Sciatic nerve (tissue), 2 donors: ENCODE measurements at places on chromosomes 2 and 18. TPM values are rescaled to one million over a fixed set of nuclear protein-coding genes. Genes with fewer than 3 reads are reported as not detected.

DNA sequence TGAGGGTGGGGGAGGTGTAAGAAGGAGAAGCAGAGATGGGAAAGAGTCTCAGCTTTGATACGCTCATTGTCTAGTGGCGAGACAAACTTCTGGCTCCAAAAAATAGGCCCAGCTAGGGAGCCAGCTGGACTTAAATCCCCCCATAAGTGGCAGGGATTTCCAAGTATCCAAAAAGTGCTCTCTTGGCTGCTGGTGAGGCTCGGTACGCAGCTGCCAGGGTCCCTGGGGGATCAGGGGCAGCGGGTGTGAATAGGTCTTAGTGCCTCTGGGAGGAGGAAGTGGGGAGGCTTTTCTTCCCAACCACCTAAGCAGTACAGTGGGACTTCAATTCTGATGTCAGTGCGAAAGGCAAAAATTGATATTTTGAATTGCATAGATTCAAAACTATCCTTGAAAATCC is 73.5 kb downstream of the ALK start:
- no peak for DNase-seq

DNA sequence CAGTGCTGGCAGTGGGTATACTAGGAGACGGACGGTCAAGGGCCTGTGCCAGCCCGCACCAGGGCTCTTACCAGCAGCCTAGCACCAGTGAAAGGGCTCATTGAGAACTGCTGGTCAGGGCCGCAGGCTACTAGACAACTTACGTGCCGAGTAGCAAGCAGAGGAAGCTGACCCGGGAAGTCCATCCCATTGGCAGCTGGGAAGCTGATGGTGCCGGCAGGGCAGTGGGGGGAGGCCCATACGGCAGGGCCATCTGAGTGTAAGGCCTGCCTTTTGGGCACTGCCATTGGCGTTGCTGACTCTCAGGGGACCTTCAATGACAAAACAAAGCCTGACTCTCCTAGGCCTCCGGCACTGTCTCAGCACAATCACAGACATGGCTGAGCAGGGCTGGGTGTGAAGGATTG is 20.6 kb downstream of the EFR3B start:
- DNase-seq = no peak

DNA sequence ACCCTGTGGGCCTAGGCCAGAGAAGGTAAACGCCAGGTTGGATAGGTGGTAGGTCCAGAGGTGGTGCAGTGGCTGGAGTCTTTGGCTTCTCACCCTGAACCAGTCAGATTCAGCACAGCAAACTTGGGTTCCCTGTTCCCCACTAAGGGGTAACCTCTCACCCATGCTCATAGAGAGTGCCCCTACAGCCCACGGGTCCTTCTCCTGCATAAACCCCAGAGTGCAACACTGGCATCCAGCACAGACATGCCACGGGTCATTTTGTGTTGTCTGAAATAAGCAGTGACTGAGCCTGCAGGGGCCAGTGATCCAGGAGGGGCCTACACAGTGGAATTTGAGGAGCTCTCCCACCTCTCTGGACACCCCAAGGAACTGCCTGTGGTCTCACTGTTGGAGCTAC is 40.5 kb upstream of the ATP6V1B1 start:
- DNase-seq = no peak

GRCh38 chr2:7020468-7020867 is 103.3 kb downstream of the RNF144A start:
- no peak for DNase-seq

DNA sequence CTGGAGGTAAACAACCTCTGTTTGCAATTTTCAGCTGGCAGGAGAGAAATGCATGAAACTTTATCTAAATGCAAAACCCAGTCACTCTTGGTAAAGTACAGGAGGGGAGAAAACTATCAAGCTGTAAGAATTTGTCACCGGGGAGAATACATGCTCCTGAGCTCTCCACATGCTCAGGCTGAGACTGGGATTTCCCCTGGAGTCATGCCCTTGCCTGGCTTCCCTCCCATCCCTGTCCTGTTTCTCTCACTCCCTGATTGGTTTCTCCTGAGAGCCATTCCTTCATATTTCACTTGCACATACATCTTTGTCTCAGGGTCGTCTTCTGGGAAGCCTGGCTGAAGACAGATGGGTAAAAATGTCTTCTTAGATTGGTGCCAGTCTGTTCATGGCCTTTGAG is 52.9 kb upstream of the SPATS2L start:
- DNase-seq = no peak

DNA sequence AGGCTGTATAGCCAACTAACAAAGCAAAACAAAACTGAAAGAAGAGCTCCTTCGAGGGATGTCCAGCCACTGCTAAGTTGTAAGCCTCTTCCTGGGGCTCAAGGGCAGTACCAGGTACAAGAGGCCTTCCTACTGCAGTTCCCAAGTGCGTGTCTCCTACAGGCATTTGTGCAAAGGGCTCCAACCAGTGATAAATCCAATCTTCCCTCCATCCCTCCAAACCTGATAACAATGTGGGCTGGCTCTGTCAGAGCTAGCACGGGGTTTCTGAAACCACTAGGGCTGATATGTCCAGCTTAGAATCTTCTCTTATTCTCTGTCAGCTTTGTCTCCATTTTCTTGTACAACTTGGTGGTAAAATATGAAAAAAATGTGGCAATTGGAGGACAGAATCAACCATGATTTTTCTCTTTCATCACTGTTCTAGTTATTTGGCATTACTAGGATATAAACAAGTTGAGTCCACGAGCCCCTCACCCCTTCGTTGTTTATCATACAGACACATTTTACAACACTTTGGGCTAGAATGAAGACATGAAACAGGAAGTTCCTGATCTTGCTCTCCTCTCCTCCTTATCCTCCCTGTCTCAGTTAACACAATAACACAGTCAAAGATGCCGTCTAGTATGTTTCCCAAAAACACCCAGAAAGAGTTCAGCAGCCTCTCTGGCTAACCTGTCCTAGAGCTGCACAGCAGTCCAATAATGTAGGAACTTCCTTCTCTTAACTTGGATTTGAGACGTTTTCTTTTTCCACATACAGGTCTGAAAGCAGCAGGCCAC is 35.4 kb upstream of the WIPF1 start:
- no peak for DNase-seq

DNA sequence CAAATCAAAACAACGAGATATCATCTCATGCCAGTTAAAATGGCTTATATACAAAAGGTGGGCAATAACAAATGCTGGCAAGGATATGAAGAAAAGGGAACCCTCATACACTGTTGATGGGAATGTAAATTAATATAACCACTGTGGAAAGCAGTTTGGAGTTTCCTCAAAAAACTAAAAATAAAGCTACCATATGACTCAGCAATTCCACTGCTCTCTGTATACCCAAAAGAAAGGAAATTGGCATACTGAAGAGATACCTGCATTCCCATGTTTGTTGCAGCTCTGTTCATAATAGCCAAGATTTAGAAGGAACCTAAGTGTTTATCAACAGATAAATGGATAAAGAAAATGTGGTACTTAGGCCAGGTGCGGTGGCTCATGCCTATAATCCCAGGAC is 124.8 kb downstream of the MSTN start:
- DNase-seq = no peak

DNA sequence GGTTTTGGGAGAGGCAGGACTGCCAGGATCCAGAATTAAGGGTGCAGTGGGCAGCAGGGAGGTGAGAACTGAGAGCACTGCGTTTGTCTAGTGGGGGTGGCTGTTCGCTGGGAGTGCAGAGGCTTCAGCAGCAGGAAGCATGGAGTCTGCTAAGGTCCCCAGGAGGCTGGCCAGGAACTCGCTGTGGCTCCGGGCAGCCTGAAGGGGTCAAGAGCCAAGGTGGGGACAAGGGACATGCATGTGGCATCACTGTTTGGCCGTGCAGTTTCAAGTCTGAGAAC is 43.2 kb upstream of the SEMA4C start:
- no peak for DNase-seq

DNA sequence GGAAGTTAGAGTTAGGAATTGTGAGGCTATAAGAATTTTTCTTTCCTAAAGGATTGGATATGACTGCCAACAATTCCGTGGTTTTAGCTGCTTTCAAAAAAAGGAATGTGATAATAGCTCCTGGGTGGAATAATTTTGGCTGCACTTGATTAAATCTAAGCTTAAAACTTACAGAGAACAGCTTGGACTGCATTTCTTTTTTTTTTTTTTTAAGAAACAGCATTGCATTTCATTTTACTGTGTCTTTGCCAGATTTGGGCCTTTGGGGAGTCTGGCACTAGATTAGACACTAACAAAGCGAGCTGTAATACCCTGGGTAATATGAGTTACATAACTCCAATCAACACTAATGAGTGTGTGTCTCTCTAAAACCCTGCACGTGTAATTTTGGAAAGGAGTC is 37.8 kb upstream of the ZNF397 start:
- DNase-seq = no peak

GRCh38 chr2:214800180-214800579 is 9.3 kb downstream of the BARD1 start:
- DNase-seq = no peak

GRCh38 chr18:79583984-79584401 is 95.6 kb upstream of the CTDP1 start:
- DNase-seq = peak; percentile 38

- no peak for DNase-seq
Observed at GRCh38 chr2:36367486-36367885, 11.9 kb downstream of the CRIM1 start.

- no peak for DNase-seq
Observed at GRCh38 chr2:27573452-27573851, 9.4 kb upstream of the ZNF512 start.

GRCh38 chr2:57105694-57106093 is 921.9 kb downstream of the CCDC85A start:
- no peak for DNase-seq

- DNase-seq = no peak
Observed at GRCh38 chr2:236825989-236826510, 256.4 kb downstream of the ACKR3 start.

GRCh38 chr2:235606004-235606715 is 112.3 kb downstream of the AGAP1 start:
- no peak for DNase-seq

- DNase-seq = no peak
Observed at GRCh38 chr2:2263196-2263829, 67.8 kb downstream of the MYT1L start.

DNA sequence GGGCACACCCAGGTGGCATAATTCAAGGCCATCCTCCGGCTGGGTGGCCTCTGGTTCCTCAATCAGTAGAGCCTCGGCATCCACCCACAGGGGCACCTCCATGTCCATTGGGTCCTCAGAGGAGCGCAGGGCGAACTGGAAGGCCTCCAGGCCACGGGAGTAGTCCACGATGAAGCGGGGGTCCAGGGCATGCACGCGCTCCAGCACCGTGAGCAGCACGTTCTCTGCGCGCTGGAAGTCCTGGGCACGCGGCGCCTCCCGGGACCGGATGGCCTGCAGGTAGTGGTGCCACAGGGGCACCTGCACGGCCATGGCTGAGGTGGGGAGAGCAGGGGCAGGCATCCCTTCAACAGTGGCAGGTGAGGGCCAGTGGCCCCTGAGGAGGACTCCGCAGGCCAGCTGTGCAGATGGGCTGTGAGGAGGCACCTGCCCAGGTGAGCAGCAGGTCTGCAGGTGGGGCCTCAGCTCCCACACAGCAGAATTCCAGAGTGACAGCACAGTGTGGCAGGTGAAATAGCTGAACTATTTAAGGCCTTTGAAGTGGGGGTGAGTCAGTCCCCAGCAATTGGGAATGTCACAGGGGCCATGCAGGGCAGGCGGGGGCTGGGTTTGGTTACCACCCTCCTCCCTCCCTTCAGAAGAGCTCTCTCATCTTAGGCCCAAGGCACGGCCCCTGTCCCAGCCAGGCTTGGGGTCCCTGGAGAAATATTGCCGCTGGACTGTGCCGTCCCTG is at the start of gene MAB21L4:
MAB21L4 (minus strand) TSS at position 501 of the 733 bp plus-strand sequence; CDS start at position 342, 159 bp downstream.
- no peak for DNase-seq

GRCh38 chr18:47547539-47548202 is 296.2 kb upstream of the SKOR2 start:
- DNase-seq = no peak

GRCh38 chr18:48829443-48830149 is 121.2 kb downstream of the SMAD7 start:
- DNase-seq = peak; percentile 64

DNA sequence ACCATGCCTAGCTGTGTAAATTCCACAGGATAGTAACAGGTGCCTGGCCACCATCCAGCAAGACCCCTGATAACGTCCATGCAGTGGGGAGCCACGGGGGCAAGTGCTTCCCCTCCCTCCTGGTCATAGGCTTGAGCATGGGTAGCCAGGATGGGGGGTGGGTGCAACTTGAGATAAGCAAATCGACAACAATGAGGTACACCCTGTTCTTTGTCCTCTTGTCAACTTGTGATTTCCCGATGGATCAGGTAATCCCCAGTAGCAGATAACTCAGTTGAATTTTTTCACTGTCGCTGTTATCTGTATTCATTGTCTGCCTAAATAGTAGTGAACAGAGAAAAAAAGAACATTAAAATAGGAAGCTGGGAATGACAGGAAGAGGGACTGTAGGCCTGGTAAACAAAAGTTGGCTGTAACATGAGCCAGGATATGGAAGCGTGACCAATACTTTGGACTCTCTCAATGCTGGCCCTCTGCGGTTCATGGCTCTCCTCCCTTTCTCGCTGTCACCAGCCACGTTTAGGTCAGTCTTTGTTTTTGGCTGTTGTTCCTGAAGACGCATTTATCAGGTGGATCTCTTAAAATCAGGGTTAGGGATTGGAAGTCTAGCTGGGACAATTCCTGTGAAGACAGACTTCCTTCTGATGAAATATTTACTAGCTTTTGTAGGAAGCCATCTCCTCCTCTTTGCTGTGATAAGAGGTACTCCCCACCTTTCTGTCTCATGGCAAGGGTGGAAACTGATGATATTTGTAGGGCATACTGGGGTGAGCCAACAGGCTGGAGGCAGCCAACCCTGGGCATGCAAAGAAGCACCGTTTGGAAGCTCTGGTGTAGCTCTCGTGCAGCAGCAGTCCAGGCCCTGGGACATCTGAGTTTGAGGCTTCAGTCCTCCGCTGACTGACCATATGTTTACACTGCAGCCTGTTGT is 42.4 kb downstream of the TCF7L1 start:
- DNase-seq = no peak

DNA sequence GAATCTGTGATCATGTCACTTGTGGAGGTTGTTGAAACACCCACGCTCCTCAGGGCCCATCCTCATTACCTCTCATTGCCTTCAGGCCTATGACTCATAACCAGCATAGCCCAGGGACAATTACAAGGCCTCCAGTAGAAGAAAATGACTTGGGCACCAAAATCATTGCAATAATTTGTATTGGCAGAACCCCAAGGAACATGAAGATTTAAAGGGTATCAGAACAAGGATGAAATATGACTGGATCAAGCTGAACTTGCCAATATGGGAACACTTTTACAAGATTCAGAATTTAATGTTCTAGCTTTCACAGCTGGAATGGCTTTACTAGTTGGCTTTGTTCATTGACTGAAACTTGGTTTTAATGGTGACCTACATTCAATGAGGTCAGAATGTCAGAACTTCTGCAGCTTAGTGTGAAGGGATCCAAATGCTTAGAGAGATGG is 156.4 kb downstream of the COPS8 start:
- no peak for DNase-seq

- DNase-seq = no peak
Observed at GRCh38 chr2:172782506-172783164, 47.0 kb downstream of the RAPGEF4 start.

Gene DOK1
- 17.3 TPM for total RNA-seq

Gene HOXD10
- total RNA-seq = 1.9 TPM

Gene FAM237A
- not detected for total RNA-seq

Gene TLX2
- total RNA-seq = not detected

Gene TMEFF2
- total RNA-seq = not detected

Gene NEURL3
- total RNA-seq = 0.58 TPM

Gene UGT1A10
- total RNA-seq = not detected

Gene POMC
- 1.1 TPM for total RNA-seq

Gene SLC35F5
- 56.1 TPM for total RNA-seq
